ENCODE measurements at places on chromosomes 5 and 9.

GRCh38 chr5:140324041-140324600, 21.2 kb upstream of the PFDN1 start:
- DNase-seq: no peak

GRCh38 chr5:73805449-73805848, 179.5 kb downstream of the ARHGEF28 start:
- no peak for DNase-seq

DNA sequence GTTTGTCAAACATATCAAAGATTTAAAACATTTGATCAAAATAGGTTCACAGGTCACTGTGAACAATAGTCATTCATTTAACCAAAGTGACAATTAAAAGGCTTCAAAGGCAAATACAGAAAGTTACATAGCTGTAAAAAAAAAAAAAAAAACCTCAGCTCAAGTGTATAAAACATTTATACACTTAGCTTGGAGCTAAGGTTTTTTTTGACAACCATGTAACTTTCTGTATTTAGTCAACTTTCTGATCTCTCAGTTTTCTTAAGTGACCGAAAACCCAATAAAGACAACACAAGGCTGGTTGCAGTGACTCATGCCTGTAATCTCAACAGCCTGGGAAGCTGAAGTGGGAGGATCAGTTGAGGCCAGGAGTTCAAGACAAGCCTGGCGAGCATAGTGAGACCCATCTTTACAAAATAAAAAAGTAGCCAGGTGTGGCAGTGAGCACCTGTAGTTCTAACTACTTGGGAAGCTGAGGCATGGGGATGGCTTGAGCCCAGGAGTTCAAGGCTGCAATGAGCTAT, 16.4 kb upstream of the UBTD2 start:
- peak; percentile 76 for DNase-seq

DNA sequence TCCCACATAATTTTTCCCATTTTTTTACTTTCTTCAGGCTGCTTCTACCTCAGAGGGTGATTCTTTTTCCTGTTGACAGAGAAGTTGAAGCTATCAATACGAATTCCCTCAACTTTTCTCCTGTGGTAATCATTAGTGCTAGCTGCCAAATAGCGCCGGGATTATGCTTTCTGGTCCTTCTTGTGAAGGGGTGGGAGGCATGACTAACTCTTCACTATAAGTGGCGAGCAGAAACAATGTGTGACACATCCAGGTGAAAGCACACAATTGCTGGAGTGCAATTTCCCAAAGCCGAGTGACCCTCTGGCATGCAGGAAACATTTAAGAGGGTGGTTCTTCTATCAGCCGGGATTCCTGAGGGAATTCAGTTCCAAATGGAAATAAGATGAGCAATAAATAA, 56.0 kb downstream of the TRPC7 start:
- DNase-seq: no peak

DNA sequence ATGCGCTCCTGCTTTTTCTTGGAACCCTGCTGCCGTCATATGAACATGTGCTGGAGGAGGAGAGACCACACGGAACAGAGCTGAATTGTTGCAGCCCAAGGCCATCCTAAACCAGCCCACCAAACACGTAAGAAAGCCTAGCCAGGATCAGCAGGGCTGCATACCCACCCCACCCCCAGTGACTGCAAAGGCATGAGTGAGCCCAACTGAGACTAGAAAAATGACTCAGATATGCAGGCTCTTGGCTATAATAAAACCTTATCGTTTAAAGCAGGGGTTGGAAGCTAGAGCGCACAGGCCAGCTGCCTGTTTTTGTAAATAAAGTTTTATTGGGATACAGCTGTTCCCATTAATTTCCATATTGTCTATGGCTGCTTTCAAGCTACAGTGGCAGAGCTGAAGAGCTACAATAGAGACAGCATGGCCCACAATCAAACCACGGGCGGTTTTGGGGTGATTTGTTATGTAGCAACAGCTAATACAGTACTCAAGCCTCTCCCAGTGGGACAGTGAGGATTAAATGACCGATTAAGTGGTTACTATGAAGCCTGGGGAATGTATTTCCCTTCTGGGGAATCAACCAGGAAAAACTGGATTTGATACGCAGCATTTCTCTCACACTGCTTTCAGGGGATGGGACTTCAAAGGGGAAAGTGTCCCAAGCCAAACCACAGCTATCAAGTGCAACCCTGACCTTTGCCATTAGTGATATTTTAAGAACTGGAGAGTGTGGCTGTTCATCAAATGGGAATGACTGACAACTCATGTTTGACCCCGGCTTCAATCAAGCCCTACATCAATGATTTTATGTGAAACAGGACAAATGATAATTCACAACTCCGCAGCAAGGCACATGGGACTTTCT, 6.3 kb downstream of the SHB start:
- no peak for DNase-seq

DNA sequence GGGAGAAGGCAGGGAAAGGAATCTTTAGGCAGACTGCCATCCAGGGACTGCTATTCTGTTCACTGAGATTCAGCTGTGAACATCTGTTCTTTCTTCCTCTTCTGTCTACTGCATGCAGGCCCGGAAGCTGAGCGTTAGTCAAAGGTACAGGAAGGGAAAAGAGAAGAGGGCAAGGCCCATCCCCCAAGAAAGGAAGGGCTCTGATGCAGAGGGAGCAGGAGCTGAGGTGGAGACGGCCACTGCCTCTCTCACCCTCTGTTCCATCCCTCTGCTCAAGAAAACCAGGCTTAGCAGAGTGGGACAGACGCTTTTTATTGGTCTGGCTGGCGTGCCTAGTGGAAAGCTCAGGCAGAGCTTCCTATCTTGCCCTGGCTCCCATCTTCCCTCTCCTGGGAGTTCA, 57.6 kb downstream of the PFDN1 start:
- DNase-seq: no peak

- no peak for DNase-seq
These were observed 24.7 kb upstream of the TAS2R1 start for GRCh38 chr5:9654886-9655285.

- no peak for DNase-seq
These were observed 253.1 kb upstream of the IRX4 start for GRCh38 chr5:2135833-2136232.

DNA sequence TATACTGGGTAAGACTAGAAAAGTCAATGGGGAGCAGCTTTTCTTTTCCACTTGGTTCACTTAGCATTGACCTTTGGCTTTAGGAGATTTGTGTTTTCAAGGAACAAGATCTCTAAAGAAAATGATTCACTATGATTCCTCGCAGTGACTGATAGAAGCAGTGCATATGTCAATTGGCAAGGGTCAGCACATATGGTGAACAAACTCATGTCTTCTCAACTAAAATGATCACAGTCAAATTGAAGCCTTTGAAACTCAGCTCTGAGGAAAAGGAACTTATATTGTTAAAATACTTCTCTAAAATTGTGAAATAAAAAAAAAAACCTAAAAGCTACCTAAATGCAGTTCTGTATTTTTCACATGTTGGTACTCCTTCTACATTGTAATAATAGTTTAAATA, 43.2 kb upstream of the IL7R start:
- DNase-seq: no peak

DNA sequence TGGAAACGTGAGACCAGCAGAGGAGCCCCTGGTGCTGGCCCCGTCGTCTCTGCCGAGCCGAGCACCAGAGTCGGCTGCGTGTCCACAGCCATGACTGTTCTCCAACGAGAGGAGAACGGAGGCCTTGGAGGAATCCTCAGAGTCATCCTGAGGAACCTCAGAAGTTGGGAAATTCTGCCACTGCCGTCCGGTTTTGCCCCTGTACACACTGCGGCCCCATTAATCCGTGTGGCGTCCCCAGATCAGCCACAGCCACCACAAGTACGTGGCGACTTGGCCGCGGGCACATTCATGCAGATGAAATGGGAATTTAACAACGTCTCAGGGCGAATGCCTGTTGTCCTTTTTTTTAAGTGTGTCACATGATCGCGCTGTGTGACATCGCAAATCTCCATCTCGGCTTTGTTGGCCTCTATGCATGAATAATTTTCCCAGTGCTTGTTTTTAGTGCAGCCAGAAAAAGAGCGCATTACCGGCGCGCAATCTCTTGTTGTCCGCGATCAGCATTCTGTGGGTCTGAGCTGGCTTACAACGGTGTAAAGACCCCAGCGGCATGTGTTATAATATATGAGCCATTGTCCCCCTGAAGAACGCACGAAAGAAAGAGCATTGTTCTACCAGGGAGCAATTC, 323.0 kb upstream of the IRX4 start:
- DNase-seq: no peak

DNA sequence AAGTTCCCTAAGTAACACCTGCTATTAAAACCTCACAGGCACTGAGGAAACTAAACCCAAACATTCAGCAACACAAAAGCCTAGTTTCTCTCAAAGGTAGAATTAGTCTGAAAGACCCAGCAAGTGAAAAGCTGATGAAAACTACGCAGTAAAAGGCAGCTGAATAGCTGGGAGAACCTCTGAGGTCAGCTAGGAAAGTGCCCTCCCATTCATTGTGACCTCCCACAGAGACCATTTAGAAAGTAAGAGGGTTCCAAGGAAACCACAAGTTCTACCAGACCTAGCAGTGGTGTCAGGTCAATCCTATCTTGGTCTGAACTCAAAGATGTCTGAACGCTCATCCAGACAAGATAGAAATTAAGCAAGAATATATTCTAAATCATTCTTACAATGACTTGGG, 144.7 kb downstream of the SSBP2 start:
- no peak for DNase-seq

Measured in NCI-H226 (cell line).